Cardiac septum (tissue), 1 donor: ENCODE measurements at places on chromosomes 2 and 18. TPM values are rescaled to one million over a fixed set of nuclear protein-coding genes. Genes with fewer than 3 reads are reported as not detected.
A peak's percentile ranks its signal among the peaks of the same experiment; 100 is the strongest.

Gene TMEM163
- total RNA-seq, result 0.38 TPM

- no peak for DNase-seq
Measured at GRCh38 chr2:215540658-215541057, 104.8 kb upstream of the FN1 start.

GRCh38 chr2:65636813-65637483 is 204.5 kb upstream of the SPRED2 start:
- DNase-seq, result no peak

DNA sequence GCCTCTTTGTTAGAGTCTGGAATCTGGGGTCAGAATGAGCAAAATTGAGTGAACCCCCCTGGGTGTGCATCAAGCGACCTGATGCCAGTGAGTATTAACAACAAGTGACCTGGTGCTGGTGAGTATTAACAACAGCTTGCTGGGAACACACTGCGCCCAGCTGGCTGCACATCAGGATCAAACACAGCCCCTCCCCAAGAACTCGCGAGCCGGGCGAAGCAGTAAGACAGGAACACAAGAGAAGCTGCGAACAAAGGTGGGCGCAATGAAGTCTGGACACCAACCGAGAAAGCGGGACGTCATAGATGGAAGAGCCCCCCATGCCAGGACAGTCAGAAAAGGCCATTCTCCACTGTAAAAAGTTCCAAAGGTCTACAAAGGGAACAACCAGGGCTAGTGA is 34.3 kb downstream of the CRACDL start:
- DNase-seq, result peak; percentile 56

- DNase-seq, result peak; percentile 68
Measured at GRCh38 chr18:78782951-78783563, 196.6 kb upstream of the SALL3 start.

Gene CEBPZ
- total RNA-seq, result 31.4 TPM

Gene SERPINB3
- total RNA-seq, result not detected

GRCh38 chr2:64599469-64599868 is 54.2 kb downstream of the SERTAD2 start:
- no peak for DNase-seq

Gene MAP3K20
- total RNA-seq, result 519 TPM

DNA sequence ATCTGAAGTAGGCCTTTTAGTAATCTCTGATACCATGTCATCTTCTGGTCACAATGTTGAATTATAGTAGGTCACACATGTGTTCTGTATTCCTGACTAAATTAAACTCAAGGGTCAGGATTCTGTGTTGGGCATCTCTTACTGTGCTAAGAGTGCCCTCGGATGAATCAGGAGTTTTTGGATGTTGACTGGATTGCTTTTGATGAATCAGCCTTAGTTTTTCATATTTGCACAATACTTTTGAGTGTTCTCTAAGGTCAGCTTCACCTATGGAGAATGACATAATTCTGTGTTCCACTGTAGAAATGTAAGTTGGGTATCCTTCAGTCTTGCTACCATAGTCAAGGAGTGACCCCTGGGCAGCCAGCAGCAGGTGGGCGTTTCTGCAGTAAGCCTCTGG is 190.1 kb downstream of the PTPRM start:
- no peak for DNase-seq

DNA sequence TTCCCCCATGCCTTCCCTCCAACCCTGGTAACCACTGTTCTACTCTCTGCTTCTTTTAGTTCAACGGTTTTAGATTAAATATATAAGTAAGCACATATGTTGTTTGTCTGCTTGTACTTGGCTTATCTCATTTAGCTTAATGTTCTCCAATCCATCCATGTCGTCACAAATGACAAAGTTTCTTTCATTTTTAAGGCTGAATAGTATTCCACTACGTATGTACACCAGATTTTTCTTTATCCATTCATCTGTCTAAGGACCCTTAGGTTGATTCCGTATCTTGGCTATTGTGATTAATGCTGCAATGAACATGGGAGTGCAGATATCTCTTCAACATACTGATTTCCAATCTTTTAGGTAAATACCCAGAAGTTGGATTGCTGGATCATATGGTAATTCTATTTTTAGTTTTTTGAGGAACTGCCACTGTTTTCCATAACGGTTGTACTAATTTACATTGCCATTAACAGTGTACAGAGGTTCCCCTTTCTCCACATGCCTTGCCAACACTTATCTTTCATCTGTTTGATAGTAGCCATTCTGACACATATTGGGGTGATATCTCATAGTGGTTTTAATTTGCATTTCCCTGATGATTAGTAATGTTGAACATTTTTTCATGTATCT is 8.1 kb downstream of the ASB3 start:
- no peak for DNase-seq

GRCh38 chr18:37586656-37587225 is 21.1 kb upstream of the CELF4 start:
- no peak for DNase-seq

DNA sequence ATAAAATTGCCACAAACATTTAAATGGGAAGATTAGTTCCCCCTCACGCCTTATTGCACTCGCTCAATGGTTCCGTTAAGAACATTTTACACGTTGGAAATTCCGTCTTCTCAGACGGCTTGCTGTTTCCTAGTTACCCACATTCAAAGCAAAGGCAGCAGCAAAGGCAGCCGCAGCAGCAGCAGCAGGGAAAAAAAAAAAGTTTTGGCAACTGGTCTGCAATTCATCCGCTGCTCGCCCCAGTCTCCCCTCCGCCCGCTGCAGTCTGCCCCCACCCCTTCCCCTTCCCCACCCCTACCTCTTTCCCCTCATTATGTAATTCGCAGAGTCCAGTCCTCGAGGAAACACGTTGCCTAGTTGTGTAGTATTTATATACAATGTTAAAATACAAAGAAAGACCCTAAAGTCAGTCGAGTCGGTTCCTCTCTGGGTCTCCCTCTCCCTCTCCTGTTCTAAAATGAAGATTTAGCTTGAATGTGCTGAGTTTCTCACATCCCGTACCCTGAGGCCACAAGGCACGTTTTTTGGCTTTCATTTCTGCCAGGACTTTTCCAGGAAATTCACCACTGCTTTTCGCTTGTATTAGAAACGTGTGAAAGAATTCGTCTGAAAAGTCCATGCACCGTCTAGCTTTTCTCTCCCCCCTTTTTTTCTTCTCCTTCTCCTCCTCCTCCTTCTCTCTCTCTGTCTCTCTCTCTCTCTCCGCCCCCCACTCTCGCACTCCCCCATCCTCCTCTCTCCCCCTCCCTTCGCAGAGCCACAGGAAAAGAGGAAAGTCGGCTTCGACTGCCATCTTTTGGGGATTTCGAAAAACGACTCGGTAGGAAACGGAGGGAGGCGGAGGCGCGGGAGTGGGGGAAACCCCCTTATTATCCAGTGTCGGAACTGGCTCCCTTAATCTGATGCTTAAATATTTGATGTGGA is 140.0 kb downstream of the MEIS1 start:
- DNase-seq, result no peak

DNA sequence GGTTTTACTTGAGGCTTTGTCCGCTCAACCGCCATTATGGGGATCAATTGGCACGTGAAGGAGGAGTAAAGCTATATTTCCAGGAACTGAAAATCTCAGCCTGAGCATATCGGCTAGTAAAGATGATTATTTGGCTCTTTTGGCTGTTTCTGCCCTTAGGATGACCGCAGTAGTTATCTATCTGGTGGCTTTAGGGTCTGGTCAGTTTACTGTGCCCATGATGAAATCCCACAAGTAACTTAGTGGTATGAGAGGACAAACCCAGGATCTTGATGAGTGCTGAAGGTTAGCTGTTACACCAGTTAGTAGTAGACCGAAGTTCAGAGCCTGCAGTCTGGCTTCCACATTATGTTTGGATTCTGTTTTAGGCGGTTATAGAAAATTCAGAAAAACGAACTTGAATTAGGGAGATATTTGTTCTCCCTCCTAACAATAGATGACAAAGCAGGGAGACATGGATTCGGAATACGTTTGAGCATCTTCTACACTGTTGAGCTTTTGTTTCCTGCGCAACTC is 1.2 kb downstream of the MAT2A start:
- DNase-seq, result no peak

Gene NFATC1
- 16.4 TPM for total RNA-seq

DNA sequence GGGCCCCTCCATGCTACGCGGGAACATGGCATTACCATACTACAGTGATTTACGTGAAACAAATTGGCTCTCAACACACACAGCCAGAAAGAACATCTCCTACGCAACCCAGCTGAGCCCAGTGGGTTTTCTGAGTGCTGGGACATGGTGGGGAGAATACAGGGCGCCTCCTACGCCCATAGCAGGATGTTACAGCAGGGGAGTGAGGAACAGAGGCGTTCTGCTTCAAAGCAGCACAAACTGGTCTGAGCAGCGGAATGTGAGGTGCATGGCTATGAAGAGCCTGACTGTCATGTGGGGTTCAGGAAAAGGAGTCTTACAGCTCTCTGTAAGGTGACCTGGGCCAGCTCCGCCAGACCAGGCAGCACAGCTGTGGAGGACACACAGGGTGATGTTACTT is 108.6 kb upstream of the REV1 start:
- peak; percentile 33 for DNase-seq

GRCh38 chr2:207067473-207067872 is 98.3 kb downstream of the KLF7 start:
- no peak for DNase-seq

- no peak for DNase-seq
Measured at GRCh38 chr2:9982248-9982647, 30.8 kb downstream of the GRHL1 start.

Gene SLC9A4
- total RNA-seq, result not detected

Gene SCN7A
- 13.0 TPM for total RNA-seq

Gene FBLN7
- 1.00 TPM for total RNA-seq

Gene NAT8
- not detected for total RNA-seq

- no peak for DNase-seq
Measured at GRCh38 chr2:100060875-100061274, 81.5 kb downstream of the AFF3 start.

Gene RNU2-63P
- not detected for total RNA-seq

DNA sequence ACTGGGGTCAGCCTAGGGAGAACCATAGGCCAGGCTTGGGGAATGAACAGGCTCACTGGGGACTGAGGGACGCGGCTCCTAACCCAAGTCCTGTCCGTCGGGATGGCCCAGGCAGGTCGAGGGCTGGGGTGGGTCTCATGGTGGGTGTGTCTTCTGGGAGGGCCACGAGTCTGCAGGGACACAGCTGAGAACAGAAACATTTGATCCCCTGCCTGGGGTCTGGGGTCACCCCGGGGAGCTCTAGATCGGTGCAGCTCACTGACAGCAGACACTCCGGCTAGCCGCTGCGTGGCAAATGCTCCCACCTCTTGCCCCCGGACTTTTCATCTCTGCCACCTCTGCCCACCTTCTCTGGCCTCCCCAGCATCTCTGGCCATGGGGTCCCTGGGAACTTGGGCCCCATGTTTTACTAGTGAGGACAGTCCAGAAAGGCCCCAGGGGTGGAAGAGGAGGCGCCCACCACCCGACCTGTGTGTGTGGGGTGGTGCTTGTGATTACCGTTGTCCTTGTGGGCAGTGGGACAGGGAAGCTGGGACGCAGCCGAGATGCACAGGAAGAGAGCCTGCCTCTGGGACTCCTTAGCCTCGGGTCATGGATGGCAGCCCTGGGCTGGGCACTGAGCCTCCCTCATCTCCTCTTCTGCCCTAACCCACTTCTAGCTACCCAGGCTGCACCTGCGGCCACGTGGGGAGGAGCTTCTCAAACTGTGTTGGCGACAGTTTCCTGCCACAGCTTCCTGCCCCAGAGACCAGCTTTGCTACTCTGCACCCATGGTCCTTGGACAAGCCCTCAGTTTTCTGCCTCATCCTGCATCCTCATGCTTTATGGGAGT is 4.9 kb downstream of the ZAP70 start:
- DNase-seq, result no peak

Gene EPG5
- total RNA-seq, result 16.7 TPM

GRCh38 chr2:167697194-167697593 is 550.2 kb downstream of the STK39 start:
- no peak for DNase-seq

DNA sequence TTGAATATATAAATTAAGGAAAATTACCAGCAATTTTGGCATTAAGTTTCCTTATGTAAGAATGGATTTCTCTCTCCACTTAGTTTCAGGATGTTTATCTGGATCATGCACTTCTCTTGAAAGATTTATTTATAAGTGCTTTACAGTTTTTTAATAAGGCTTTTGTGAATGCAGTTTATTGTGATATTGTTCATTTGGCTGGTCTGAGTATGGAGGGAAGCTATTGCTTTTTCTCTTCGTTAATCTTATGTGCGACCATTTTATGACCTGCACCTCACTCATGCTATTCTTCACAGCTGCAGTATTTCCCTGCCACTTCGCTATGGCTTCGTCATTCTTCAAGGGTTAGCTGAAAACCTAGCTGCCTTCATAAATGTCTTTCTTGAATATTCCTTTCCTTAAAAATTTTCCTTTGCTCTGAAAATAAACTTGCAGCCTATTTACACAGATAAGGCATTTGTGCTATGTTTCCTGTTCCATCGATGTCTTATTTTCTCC is 233.4 kb downstream of the SOCS6 start:
- DNase-seq, result no peak

DNA sequence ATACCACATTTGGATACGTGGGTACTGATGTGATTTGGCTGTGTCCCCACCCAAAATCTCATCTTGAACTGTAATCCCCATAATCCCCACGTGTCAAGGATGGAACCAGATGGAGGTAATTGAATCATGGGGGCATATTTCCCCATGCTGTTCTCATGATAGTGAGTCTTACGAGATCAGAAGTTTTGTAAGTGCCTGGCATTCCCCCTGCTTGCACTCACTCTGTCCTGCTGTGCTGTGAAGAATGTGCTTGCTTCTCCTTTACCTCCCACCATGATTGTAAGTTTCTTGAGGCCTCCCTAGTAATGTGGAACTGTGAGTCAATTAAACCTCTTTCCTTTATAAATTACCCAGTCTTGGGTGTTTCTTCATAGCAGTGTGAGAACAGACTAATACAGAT is 70.3 kb downstream of the CHST9 start:
- DNase-seq, result no peak

DNA sequence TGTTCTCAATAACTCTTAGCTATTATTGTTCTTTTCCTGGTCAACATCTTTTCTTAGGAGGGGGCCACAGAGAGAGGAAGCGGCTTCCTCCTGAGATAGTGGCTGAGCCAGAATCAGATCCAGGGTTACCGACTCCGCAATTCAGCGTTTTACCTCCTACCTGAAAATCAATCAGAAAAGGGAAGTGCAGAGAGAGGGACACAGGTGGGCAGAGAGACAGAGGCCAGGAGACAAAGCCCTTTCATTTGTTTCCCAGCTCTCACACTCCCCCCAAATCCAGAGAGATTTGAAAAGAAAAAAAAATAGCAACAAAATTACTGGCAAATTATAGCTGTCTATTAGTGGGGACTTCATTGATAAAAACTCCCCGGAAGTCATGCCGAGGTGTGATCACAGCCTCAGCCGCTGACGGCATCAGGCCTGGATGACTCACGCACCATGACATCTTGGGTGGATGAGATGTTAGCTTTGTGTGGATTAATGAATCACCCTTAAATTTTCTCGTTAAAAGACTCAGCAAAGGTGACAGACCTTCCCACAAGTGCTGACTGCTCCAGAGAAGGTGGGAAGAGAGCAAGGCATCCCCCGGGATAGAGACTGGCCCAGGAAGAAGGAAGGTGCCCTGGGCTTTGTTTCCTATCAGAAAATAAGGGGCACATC is 120.7 kb downstream of the LOXHD1 start:
- DNase-seq, result no peak
